Right ventricle myocardium superior (tissue), 1 donor: ENCODE measurements at places on chromosomes 5 and 9. TPM values are rescaled to one million over a fixed set of nuclear protein-coding genes. Genes with fewer than 3 reads are reported as not detected.

GRCh38 chr9:33285502-33285901, 4.8 kb upstream of the NFX1 start:
- no peak for DNase-seq

- no peak for DNase-seq
Measured at GRCh38 chr9:93964685-93965084, 9.5 kb upstream of the BARX1 start.

GRCh38 chr5:12250454-12250853, 346.2 kb upstream of the CTNND2 start:
- DNase-seq: no peak

GRCh38 chr9:133250741-133251170, 24.2 kb downstream of the ABO start:
- DNase-seq: no peak

DNA sequence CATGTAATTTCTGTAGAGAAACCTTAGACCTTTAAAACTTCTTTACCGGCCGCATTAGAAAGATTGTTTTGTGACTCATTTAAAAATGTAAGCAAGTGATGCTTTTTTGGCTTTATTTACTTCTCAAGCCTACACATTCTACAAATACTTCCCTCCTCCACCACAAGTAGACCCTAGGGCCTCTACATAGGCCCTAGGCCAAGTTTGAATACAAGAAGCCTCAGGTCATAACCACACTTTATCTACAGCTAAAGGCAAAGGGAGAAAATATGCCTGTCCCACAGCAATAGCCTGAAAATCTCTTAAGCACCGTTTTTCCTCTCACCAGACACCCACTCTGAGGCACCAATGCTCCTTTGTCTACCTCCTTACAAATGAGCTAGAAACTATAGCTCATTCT, 53.9 kb downstream of the CSNK1A1 start:
- DNase-seq: no peak

GRCh38 chr5:115749016-115749415, 67.4 kb downstream of the CDO1 start:
- DNase-seq: no peak

DNA sequence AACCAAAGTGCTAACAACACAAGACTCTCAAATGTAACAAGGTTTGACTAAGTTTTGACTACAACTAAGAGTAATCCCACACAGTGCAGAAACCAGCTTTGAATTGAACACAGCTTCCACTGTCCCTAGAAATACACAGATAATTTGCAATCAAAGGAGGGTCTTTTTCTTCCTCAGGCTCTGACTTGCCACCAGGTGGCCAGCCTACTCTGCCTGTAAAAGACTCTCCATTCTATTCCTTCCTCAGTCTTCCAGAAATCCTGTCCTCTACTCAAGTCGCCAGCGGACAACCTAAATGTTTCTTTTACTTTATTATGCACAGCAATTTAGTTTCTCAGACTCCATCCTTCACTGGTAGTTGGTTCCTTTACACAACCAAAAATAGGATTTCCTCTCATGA, 32.2 kb upstream of the MCTP1 start:
- DNase-seq: no peak

DNA sequence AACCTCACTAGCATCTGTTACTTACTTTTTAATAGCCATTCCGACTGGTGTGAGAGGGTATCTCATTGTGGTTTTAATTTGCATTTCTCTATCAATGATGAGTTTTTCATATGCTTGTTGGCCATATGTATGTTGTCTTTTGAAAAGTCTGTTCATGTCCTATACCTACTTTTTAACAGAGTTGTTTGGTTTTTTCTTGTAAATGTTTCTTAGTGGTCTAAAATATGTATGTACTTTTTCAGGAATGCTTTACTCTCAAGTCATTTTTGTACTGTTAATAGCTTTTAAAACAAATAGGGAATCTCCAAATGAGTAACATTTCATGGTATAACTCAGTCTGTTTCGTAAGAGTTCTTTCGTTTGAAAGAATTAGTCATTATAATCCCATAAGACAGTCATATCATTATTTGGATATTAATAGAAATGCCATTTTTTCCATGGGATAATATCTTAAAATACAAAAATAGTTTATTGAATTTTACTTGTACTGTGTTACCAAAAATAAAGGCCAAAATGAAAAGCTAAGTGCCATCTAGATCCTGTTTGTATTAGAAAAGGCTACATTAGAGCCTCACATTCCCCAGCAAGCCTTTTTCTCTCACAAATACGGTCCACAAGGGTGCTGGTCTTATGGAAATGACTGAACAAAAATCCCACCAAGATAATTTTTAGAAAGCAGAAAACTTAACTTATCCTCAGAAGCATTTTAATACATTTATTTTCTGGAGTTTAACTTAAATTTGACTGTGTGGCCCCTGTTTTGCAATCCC, 247.7 kb downstream of the PJA2 start:
- DNase-seq: no peak

DNA sequence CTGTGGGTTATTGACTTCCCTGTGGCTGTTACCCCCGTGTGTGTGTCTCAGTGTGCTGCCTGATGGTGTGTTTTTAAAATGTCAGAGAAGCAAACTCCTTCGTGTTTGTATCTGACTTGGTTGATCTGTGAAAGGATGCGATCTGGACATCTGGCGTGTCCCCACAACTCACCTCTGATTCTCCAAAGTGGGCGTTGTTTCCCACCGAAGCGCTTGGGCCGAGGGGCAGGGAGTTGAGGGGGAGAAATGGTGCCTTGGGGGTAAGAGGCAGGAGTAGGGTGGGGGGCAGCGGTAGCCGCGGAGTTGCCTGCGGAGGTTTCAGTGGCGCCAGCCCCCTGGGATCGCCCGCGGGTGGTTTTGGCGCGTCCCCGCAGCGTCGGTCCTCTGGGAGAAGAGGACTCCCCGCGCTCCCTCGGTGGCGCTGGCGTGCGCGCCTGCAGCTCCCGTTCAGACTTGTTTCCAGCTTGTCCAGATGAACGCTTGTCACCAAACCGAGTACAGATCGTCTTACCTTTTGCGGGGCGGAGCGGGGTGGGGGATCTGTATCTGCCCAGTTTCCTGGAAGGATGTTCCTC, 1.1 kb downstream of the MAST4 start:
- peak; percentile 67 for DNase-seq

- DNase-seq: no peak
Measured at GRCh38 chr9:35813434-35814105, 1.3 kb downstream of the HINT2 start.

DNA sequence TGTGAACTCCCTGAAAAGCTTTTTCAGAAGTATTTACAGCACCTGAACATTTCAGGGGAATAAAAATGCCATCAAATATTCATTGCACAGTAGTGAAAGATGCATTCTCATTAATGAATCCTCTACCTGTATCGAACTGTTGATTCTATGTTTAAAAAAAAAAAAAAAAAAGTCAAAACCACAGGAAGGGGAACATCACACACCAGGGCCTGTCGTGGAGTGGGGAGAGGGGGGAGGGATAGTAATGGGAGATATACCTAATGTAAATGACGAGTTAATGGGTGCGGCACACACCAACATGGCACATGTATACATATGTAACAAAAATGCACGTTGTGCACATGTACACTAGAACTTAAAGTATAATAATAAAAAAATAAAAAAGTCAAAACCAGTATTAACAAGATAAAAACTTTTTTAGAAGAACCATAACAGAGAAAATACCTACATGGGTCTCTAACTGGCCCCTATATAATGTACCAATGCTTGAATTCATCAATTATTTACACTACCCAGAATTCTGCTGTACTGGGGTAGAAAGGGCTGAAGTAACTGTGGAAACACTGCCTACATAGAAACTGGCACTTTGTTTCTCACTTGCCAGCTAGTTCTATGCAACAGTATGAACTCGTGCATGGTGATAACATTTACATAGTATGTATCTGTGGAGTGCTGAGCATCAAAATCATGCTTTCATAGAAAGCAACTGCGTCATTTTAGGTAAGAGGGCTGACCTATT, 48.9 kb downstream of the GNAQ start:
- no peak for DNase-seq

- DNase-seq: no peak
Measured at GRCh38 chr5:31759925-31760324, 121.0 kb downstream of the PDZD2 start.

DNA sequence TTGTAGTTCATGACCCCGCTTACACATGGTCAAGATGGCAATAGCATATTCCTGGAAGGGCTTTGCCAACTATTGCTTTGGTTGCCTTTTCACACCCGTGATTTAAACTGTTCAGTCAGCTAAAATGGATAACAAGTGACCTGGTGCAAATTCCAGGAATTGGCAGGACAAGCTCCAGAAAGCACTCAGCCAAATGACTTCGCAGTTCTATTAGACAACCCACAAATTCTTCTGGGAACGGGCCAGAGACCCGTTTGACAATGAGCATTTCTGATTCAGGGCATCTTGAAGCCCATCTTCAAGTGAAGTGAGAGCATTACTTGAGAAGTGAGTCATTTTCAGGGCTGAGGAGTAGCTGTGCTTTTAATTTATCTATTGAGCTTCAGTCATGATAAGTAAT, 165.0 kb downstream of the DROSHA start:
- no peak for DNase-seq

DNA sequence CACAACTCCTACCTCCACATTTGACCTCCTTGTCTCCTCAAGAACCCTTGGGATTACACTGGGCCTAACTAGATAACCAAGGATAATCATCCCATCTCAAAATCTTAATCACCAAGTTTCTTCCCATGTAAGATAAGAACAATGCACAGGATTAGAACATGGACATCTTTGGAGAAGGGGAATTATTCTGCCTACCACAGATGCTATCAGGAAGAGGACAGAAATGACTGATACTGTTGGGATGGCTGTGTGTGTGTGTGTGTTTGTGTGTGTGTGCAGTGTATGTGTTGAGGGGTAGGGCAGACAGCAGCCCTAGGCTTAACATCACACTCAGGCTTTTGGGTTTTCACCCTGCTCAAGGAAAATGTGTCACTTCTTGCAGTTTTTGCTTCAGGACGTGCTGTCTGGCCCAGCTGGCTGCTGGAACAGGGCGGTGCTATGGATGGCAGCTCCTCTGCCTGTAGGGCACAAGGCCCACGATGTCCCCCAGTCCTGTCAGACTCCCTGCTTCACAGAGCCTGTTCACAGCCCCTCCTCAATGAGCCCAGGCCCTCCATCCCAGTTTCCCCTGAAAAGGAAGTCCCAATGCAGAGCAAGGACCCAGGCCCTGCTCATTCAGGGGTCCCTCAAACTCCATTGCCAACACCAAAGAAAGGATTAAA, 7.7 kb downstream of the CA9 start:
- DNase-seq: no peak

- DNase-seq: no peak
Measured at GRCh38 chr9:109229682-109230081, 62.6 kb upstream of the FRRS1L start.

- DNase-seq: no peak
Measured at GRCh38 chr9:124361128-124361527, 54.1 kb downstream of the PSMB7 start.

GRCh38 chr5:120345947-120346346, 118.2 kb upstream of the PRR16 start:
- no peak for DNase-seq

GRCh38 chr9:109953813-109954497, 174.0 kb downstream of the PALM2AKAP2 start:
- DNase-seq: no peak

GRCh38 chr5:40480392-40480791, 199.3 kb upstream of the PTGER4 start:
- DNase-seq: no peak

GRCh38 chr9:90515510-90515909, 127.1 kb downstream of the DIRAS2 start:
- no peak for DNase-seq

GRCh38 chr5:143041461-143041860, 271.3 kb downstream of the ARHGAP26 start:
- DNase-seq: no peak

- no peak for DNase-seq
Measured at GRCh38 chr5:77590347-77590746, 48.2 kb downstream of the OTP start.

- no peak for DNase-seq
Measured at GRCh38 chr9:133809335-133809734, 71.2 kb upstream of the SARDH start.

DNA sequence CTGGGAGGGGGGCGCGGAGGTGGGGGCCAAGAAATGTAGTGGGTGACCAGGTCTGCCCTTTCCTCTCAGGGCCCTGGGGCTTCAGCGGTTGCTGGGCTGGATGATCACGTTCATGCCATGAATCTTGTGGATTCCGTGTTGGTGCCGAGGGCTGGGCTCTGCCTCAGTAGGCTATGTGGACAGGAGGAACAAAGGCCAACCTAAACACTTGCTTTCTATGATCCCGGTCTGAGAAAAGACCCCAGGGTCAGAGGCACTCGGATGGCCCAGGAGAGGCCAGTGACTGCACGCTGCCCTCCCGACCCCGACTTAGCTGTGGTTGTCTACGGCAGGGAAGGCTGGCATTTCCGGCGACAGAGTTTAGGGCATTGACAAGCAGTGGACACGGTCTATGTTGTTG, 26.6 kb downstream of the PHF2 start:
- no peak for DNase-seq

- no peak for DNase-seq
Measured at GRCh38 chr5:178338126-178338749, 105.6 kb upstream of the PHYKPL start.

DNA sequence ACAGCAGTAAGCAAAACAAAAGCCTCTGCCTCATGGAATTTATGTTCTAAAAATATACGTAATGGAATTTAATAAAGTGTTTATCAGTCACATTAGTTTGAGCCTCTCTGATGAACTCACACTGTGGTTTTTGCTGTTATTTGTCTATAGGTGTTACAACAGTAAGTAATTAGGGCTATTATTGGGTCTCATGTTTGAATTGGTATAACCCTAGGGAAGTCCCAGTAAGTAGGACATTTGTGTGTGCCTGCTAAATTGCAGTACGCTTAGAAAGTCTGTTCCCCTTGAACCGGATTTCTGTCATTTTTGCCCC, 197.6 kb downstream of the NR3C1 start:
- DNase-seq: no peak

DNA sequence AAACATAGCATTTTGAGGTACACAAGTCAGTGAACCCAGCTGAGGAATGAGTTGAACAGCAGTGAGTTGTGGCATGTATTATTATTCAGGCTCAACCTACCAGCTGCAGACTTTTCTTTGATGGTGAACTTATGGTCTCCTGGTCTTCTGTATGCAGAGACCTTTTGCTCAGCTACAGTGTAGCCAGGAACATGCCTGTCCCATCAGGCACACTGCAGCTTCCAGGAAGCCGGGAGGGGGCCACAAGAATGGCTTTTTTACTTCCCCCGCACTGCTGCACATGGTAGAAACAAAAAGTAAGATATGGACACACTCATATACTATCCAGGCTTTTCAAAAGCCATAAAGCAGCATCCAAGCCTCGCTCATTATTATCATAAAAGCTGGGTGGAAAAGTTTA, 65.3 kb upstream of the PLPP1 start:
- DNase-seq: no peak

The PLEKHG4B gene
- not detected for total RNA-seq

The PRUNE2 gene
- 1.3 TPM for total RNA-seq

The FAM221B gene
- total RNA-seq: not detected

The PCDHA6 gene
- not detected for total RNA-seq

The PDE6A gene
- 0.08 TPM for total RNA-seq

The HMCN2 gene
- 5.2 TPM for total RNA-seq

The NCBP1 gene
- total RNA-seq: 20.0 TPM

The LRRC19 gene
- not detected for total RNA-seq

The GFI1B gene
- total RNA-seq: not detected

The EIF4E1B gene
- not detected for total RNA-seq

The UGT3A1 gene
- not detected for total RNA-seq

The ANP32B gene
- total RNA-seq: 47.0 TPM

The GDNF gene
- total RNA-seq: not detected
